Immature natural killer cell (primary cell): ENCODE measurements at places on chromosomes 11 and 22.

DNA sequence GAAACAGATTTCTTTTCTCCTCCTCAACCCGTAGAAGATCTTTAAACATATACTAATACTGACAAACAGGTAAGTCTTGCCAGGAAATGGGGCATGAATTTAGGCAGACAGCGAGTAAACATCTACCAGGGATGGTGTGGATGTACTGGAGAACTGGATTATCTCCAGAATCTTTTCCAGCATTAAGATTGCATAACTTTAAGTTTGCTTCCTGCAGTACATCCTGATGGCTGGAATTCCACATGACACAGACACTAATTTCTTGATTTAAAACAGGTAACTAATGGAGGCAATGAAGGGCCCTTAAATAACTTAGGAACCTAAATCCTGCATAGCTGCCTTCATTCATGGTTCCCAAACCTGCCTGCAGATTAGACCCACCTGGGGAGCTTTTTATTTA, 40.7 kb downstream of the JHY start:
- H3K36me3 ChIP-seq, result no peaks in the 10 kb centered on the region
- no peak overlapping the region for H3K27ac ChIP-seq
- peaks cover 2% of the 10 kb centered on the region for H3K27me3 ChIP-seq
- no peak overlapping the region for H3K4me3 ChIP-seq
- no peak for DNase-seq

- no peak for DNase-seq
- no peaks in the 10 kb centered on the region for H3K27me3 ChIP-seq
- H3K27ac ChIP-seq, result no peak overlapping the region
- no peak overlapping the region for H3K4me3 ChIP-seq
- peaks cover 6% of the 10 kb centered on the region for H3K36me3 ChIP-seq
These were observed 67.5 kb downstream of the ARFGAP2 start for GRCh38 chr11:47109051-47109726.

GRCh38 chr11:22343371-22344032, 5.3 kb downstream of the SLC17A6 start:
- H3K36me3 ChIP-seq, result peaks cover 4% of the 10 kb centered on the region
- H3K27me3 ChIP-seq, result peaks cover 48% of the 10 kb centered on the region
- DNase-seq, result no peak
- H3K4me3 ChIP-seq, result no peak overlapping the region

- DNase-seq, result no peak
- H3K4me3 ChIP-seq, result no peak overlapping the region
- no peaks in the 10 kb centered on the region for H3K27me3 ChIP-seq
- H3K27ac ChIP-seq, result no peak overlapping the region
- no peaks in the 10 kb centered on the region for H3K36me3 ChIP-seq
These were observed 12.3 kb upstream of the SCUBE2 start for GRCh38 chr11:9103542-9104276.

DNA sequence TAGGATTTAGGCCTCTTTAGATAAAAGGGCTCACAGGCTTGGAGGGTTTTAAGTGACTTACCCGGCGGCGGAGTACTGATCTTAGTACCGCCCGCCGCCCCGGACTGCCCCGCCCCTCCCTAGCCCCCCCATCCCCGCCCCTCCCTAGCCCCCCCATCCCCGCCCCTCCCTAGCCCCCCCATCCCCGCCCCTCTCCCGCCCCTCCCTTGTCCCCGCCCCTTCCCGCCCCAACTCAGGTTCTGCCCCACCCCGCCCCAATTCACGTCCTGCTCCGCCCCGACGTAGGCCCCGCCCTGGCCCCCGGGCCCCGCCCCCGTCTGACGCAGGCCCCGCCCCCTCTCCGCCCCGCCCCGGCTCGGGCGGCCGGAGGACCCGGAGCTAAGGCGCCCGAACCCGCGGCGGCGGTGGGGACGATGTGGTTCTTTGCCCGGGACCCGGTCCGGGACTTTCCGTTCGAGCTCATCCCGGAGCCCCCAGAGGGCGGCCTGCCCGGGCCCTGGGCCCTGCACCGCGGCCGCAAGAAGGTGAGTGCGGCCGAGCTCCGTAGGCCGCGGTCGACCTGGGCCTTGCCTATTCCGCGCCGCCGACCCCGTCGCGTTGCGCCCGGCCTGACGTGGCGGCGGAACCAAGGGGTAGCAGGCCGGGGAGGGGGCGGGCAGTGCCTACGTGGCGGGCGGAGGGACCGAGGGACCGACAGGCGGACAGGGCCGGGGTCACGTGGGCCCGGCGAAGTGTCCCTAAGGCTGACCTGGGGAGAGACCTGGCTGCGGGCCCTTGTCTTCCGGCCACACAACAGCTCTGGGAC, at the start of gene SCYL1:
TSS of gene SCYL1 (plus strand) at position 343 of the 805 bp plus-strand sequence. CDS start at position 414, 71 bp downstream.
- H3K36me3 ChIP-seq, result peaks cover 4% of the 10 kb centered on the region
- peak within 1 kb of the TSS; percentile 83 for H3K4me3 ChIP-seq
- peak within 1 kb of the TSS; percentile 85 for H3K27ac ChIP-seq
- peaks cover 21% of the 10 kb centered on the region for H3K4me1 ChIP-seq
- peaks cover 3% of the 10 kb centered on the region for H3K27me3 ChIP-seq
- DNase-seq, result peak; percentile 71
